Daoy (cell line): ENCODE measurements at places on chromosomes 13 and 19. TPM values are rescaled to one million over a fixed set of nuclear protein-coding genes. Genes with fewer than 3 reads are reported as not detected.

DNA sequence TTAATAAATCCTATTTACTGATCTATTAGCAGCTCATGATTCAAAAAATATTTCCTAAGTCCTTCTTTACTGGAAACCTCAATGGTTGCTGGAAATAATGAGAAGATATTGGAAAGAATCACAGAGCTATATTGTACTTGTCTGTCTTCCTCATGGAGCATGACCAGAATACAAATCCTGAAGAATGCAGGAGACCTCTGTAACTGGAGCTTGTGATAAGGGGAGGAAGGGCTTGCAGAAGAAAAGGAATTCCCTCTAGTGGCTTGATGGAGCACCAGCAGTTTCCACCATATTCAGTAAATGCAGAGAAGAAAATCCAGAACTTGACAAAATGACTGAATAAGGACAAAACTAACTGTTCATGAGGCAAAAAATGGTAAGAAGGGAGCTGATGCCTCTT lies 1333.1 kb downstream of the EFNB2 start:
- no peak for DNase-seq

GRCh38 chr19:15989889-15990288 lies 41.1 kb downstream of the OR10H4 start:
- no peak for DNase-seq

DNA sequence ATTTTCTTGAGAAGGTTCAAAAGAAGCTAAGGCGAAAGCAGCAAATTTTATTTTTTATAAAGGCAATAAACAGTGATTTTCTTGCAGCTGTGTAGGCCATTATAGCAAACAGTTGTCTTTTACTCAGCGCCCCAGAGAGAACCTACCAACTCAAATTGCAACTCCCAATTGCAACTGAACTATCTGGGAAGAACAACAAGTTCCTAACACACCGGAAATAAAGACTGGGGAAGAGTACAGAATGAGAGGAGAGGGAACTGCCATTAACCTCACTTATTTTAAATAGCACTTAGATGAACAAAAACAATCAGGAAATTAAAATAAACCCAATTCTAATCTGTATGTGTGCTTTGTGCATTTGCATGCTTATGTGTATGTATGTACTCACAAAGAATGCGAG lies 171.1 kb downstream of the KCTD12 start:
- DNase-seq = no peak

DNA sequence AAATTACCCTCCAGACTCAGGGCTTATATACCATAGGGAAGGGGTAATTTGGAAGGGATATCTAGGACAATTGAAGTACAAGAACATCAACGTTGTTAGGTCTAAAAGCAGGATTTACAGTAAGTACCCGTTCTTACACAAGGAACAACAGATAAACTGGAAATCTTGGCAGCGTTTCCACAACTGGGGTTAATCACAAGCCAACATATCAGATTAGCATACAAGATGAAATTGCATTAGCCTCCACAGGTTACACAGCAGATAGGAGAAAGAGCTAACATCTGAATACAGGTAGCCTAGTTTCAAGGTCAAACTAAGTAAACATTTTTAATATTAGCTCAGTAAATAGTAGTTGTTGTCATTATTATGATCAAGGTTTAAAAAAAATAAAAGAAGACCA lies 1214.0 kb upstream of the PCDH20 start:
- no peak for DNase-seq

- no peak for DNase-seq
These were observed 42.2 kb downstream of the BICRA start for GRCh38 chr19:47651132-47651531.

- peak; percentile 88 for DNase-seq
These were observed 12.9 kb upstream of the ZNF564 start for GRCh38 chr19:12564016-12564664.

GRCh38 chr13:32936716-32937115 lies 79.5 kb upstream of the KL start:
- no peak for DNase-seq

GRCh38 chr13:35345992-35346391 lies 130.5 kb downstream of the MAB21L1 start:
- no peak for DNase-seq

- no peak for DNase-seq
These were observed 15.2 kb downstream of the KCNC3 start for GRCh38 chr19:50313812-50314536.

DNA sequence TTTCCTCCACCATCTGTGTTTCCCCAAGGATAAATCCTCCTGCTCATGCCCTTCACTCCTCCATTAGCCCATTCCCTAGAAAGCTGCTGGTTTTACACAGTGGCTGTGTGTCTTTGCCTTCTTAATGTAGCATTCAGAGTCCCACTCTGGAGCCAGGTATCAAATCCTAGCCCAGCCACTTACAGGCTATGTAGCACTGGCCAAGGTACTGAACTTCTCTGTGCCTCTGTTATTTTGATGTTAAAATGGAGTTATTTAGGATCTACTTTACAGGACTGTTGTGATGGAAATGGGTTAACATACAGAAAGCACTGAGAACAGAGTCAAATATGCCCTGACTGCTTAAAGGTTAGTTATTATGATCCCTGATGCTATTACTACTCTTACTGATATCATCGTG lies 1.5 kb upstream of the ZSCAN4 start:
- DNase-seq = no peak

- DNase-seq = no peak
These were observed 270.9 kb downstream of the COG6 start for GRCh38 chr13:39926345-39926744.

DNA sequence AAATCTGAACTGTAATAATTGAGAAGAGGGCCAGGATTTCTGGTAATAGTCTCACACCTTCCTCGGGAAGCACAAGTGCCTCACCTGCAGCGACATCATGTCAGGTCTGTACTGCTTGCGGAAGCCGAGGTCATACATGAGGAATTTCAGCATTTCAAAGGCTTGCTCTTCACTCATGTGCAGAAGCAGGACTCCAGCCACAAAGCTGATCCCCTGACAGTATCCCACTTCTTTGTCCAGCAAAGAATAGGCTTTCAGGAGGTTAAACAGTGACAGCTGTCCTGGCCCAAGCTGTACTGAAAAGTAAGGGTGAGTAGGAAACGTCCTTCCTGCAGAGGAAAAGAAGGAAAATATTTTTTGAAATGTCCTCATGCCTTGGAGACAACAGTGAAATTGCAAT lies 182.7 kb downstream of the TBC1D4 start:
- DNase-seq = no peak

DNA sequence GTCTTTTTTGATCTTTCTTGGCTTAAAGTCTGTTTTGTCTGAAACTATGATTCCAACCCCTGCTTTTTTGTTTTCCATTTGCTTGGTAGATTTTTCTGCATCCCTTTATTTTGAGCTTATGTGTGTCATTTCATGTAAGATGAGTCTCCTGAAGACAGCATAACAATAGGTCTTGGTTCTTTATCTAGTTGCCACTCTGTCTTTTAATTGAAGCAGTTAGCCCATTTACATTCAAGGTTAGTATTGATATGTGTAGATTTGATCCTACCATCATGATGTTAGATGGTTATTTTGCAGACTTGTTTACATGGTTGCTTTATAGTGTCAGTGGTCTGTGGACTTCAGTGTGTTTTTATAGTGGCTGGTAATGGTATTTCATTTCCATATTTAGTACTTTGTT lies 1678.9 kb downstream of the PCDH9 start:
- DNase-seq = no peak

DNA sequence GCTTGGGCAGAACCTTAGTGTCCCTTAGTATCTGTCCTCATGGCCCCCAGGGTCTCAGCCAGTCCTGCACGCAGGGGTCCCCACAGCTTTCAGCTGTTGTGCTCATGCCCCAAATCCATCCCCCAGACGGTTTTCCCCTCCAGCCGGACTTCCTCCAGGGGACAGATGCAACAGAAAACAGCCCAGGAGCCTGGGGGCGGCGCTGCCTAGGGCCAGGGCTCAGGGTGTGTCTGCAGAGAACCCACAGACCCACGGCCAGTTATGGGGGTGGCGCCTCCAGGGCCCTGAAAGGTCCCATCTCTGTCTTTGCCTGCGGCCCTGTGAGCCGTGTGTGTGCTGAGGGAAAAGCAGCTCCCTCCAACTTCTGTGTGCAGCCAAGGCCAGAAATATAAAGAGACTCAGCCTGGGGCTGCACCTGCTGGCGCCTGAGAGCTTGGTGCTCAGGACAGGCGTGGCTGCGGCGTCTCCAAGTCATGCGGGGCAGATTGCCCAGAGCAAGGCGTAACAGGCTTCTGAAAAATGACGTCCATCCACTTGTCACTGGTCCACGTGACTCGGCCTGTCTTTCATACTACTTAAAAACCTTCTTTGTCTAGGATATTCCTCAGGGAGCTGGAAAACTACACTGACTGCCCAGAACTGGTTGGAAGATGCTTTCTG lies 22.1 kb upstream of the F7 start:
- peak; percentile 23 for DNase-seq

DNA sequence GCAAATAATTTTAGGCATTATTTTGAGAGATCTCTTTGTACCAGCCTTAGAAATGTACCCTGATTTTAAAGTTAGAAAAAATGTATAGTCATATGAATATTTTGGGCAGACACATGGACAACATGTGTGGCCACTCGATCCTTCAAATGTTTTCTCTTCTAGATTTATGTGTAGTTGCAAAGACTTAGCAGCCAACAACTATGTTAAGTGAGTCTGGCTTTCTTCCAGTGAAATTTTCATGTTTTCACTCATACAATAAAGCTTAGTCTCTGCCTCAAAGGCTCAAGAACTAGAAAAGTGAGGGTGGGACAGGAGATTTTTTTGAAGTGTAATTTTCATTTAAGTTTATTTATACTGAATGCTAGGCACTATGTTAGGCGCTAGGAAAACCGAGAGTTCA lies 207.7 kb upstream of the DACH1 start:
- DNase-seq = no peak

DNA sequence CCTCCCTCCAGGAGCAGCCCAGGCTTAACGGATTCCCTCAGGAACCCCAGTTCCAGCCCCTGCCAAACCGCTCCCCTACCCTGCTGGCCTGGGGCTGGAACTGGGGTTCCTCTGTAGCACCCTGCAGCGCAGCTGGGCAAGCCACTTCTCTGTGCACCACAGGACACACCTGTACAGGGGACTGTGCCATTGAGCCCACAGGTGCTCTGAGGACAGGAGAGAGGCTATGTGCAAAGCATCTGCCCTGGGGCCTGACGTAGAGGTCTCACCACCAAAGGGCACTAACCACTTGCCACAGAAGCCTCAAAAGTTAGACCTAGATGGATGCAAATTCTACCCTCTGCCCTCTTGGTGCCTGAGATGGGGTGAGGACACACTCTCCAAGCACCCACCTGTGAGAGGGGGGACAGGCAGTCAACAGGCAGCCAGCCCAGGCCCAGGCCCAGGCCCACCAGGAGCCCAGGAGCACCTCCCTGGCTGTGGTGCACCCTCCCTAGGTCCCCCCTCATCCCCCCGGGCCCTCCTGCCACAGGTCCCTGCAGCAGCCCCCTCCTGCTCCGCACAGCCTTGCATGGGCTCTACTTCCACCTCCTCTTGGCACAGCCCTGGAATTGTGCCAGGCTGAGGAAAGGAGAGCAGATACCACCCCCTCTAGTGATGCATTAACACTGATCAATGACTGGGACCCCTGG lies 27.6 kb upstream of the SLC35E1 start:
- DNase-seq = no peak

DNA sequence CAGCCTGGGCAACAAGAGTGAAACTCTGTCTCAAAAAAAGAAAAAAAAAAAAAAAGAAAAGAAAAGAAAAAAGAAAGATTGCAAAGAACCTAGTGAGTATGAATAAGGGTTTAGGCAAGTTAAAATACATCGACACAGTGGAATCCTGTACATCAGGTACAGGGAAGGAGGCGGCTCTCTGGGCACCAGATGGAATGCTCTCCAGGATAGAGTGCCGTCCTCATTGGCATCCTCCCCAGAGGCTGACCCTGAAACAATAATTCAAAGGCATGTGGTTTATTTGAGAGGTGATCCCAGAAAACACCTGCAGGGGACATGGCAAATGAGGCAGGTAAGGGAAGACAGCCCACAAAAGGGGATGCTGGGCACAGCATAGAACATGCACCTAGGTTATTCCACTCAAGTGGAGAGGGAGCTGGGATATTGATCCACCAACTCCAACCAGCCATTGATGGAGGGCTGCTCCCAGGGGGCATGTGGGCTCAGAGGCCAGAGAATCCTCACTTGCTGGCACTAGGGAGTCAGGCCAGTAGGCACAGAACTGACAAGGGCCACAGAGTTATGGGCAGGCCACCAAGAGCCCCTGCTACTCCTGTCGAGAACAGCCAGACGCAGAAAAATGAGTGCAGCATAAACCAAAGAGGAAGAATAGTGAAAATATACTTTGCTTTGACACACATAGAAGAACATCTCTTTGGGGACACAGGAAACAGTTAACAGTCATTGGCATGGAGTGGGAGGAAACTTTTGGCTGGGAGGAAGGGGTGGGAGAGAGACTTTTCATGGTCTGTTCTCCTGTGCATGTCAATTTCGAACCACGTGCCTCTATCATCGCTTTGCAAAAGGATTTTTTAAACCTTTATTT lies 4.2 kb downstream of the TSPAN16 start:
- DNase-seq = no peak

DNA sequence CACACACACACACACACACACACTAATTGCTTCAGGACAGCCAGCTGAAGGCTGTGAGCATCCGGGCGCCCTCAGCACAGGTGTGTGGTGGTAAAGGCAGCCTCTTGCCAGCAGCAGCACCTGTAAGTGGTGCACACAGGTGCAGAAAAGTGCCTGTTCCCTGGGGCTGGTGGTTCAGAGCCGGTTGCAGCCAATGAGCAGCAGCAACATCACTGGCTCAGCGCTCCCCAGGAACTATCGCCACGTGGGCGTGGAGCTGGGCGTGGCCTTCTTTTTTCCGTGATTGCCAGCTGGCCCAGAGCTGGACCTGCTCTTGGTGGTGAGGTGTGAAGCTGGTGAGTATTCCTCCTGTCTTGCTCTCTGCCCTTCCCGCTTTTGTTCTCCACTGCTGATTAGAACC lies at the start of gene NLRP5:
TSS of gene NLRP5 (plus strand) at position 289 of the 400 bp plus-strand sequence.
- peak; percentile 40 for DNase-seq

GRCh38 chr13:104411141-104411765 lies 1345.0 kb upstream of the SLC10A2 start:
- DNase-seq = no peak

GRCh38 chr13:39957868-39958677 lies 302.6 kb downstream of the COG6 start:
- DNase-seq = no peak

GRCh38 chr13:93690139-93690538 lies 463.5 kb downstream of the GPC6 start:
- DNase-seq = no peak

Gene DNAJB1
- 87.0 and 98.1 TPM in 2 replicates for total RNA-seq

Gene ZNF226
- total RNA-seq = 8.1 and 12.8 TPM in 2 replicates

Gene OXGR1
- 0.06 TPM in 1 of 2 replicates, not detected in the other for total RNA-seq

Gene STAP2
- total RNA-seq = 28.9 and 35.7 TPM in 2 replicates

Gene TRAPPC6A
- total RNA-seq = 4.3 and 8.4 TPM in 2 replicates

Gene APBA3
- 30.9 and 32.6 TPM in 2 replicates for total RNA-seq
